ENCODE measurements at places on chromosomes 2 and 18.

- DNase-seq: no peak
Measured at GRCh38 chr2:29016504-29016903, 35.4 kb downstream of the TOGARAM2 start.

GRCh38 chr18:25795213-25795612 lies 295.2 kb downstream of the SS18 start:
- DNase-seq: no peak

DNA sequence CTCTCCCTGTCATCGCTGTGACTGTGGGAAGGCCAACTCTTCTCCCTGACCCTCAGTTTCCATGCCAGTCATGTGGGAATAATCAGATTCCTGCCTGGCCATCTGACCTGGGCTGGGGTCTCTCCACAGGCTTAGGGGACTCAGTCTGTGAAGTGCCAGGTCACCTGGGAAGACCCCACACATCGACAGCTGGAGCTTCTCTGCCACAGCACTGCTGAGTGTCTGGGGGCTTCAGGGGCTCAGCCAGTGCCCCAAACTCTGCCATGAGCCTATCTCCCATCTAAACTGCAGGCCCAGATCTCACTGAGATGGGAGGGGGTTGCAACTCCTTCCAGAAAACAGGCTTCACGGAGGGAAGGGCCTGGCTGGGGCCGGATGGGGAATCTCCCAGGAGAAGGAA lies 42.0 kb upstream of the OTOS start:
- DNase-seq: no peak

- DNase-seq: no peak
Measured at GRCh38 chr2:69164061-69164778, 151.2 kb downstream of the ANTXR1 start.

- DNase-seq: no peak
Measured at GRCh38 chr2:1887915-1888314, 143.6 kb upstream of the PXDN start.

DNA sequence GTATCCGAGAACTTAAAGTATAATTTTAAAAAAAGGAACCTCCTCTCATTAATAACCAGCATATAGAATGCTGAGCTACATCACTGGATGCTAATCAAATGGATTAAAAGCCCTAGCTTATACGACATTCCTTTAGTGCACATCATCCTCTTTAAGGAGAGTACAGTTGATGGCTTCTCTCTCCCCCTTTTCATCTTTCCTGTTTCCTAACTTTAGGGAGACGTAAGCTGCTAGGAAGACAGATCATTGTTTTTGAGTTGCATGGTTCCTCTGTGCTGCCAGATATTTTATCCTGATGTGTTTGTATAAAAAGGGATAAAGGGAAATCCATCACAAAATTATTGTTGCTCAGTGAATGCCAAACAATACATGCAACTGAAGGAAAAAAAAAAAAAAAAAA lies 94.2 kb downstream of the SLC8A1 start:
- no peak for DNase-seq

- no peak for DNase-seq
Measured at GRCh38 chr2:214987261-214987660, 151.2 kb downstream of the ABCA12 start.

All from stimulated activated CD8-positive, alpha-beta memory T cell treated with anti-CD3 and anti-CD28 coated beads, Interleukin-15, amount 100 ng/mL, for 4 hours (primary cell).